ENCODE measurements at places on chromosomes 4 and X.

DNA sequence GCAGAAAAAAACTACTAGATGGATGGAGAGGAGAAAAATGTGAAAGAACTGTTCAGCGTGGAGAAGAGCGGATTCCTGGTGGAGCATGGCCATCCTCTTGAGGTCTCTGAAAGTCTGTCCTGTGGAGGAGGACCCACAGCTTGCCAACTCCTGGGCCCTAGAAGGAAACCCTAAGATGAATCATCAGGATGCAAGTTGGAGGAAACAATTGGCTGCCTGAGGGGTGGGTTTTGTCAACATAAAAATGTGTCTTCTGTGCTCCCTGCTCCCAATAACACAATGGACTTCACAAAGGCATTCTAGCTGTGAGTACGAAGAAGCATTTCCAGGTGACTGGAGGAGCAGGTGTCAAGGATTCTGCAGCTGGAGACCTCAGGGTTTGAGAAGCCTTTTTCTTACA is 37.2 kb downstream of the CNGA2 start:
- DNase-seq = no peak

DNA sequence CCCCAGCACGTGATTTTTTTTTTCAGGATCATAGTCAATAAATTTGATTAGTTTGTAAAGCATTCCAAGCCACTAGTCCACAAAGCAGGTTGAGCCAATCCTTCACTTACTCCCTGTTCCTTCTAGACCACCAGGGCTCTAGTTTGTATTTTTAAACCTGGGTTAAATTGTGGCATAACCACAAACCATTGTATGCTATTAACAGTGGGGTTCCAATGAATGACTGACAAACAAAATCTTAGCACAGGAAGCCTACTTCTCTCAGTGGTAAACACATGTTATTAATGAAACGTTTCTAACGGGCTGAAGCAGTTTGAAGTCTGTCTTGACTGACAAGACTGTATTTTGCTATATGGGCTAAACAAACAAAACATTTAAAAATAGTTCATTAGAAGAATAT is 48.6 kb upstream of the GYPA start:
- no peak for DNase-seq

DNA sequence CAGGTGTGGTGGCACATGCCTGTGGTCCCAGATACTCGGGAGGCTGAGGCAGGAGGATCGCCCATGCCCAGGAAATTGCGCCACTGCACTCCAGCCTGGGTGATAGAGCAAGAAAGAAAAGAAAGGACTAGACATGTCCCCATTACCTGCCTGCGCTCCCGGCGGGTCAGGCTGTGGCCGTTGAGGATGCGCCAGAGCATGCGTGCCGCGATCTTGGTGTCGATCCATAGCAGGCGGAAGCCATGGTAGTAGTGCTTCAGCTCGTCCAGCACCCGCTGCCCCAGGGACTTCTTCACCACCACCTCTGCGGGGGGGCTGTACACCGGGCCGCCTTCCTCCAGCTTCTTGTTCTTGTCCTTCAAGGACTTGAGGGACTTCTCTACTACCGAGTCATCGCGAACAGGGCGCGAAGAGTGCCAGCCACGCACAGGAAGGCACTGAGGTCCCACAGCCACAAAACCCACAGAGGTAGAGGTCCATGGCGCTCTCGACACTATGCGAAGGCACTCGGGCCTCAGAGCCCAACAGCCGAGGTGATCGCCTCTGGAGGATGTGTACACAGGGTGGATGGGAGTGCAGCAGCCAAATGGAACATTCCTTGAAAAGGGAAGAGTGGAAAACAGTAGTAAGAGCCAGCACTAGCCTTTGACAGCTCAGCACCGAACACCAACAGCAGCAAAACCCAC is 14.6 kb downstream of the LETM1 start:
- no peak for DNase-seq

DNA sequence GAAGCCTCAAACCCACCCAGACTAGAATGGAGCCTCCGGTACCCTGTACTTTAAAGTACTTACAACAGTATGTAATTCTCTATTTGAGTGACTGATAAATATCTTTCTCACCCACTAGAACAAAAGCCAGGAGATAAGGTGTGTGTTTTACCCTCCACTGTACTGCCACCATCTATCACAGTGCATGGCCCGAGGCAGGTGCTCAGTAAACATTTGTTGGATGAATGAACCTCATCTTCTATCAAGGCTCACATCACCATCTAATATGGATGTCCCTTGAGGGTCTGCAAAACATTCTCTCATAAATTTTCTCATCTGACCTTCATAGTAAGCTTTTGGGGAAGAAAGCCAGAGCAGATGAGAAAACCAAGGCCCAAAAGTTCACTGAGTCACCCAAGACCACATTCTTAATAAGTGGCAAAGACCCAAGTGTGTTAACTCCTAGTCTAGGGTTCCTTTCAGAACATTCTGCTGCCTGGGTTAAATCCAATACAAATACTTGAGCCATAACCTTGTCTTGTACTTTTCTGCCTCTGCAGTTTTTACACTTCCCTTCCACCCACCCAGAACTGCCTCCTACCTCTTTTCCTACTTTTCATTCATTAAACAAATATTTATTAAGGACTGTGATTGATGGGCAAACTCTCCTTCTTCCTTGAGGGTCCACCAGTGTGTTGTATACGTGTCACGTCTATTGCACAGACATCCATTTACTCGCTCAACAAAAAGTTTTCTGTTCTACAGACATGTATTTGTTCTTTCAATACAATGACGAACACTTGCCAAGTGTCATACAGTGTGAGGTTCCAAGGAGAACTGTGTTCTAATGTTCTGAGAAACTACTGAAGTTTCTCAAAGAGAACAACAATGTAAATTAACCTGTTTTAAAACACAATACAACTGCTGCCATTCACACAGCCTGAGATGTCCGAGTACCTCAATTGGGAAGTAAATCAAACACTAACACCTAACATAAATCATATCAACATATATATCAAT is 35.7 kb downstream of the APBB2 start:
- DNase-seq = no peak

GRCh38 chr4:99724067-99724466 is 66.4 kb upstream of the C4orf54 start:
- DNase-seq = no peak

All from CD14-positive monocyte (primary cell).